WTC11 (cell line): ENCODE measurements at places on chromosomes 12 and 14.
A peak's percentile ranks its signal among the peaks of the same experiment; 100 is the strongest.

GRCh38 chr14:70658899-70659298 is 17.2 kb downstream of the TTC9 start:
- no peak for DNase-seq

DNA sequence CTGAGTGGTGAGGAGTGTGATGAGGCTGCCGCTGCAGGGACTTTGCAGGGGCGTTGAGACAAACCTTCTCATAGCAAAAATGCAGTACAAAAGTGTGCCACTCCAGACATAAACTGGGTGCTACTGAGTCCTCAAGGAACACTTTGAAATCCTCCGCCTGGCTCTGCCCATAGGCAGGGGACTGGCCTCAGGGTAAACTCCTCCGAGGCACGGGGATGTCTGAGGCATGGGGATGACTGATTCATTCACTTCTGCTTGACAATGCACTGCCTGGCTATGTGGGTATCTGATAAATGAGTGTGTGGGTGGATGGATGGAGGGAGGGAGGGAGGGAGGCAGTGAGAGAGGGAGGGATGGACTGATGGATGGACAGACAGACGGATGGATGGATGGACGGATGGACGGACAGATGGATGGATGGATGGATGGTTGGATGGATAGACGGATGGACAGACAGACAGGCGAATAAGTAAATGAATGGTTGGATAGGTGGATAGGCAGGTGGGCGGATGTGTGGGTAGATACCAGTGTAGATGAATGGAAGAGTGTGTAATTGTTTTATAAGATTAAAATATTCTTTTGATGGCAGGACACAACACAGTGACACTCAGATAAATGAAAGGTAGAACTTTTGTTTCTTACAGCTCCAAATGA is 2.1 kb upstream of the BDKRB2 start:
- DNase-seq, result no peak

GRCh38 chr12:123657211-123657610 is 13.7 kb upstream of the TCTN2 start:
- DNase-seq, result peak; percentile 30

DNA sequence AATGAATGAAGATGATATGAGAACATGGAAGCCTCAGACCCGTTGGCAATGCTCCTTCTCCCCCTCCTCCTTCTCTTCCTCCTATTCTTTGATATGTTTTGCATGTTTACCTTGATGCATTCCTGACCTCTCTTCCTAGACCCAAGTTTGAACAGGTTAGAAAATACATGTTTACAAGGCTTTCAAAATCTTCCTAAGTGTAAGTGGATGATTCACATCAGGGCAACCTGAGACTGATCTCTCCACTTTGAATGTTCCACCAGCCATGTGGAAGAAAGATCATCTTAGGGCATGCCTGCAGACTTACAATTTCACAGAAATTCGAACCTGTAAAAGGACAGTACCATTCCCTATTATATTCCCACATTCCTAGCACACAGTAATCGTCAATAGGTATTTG is 18.0 kb upstream of the LDHB start:
- no peak for DNase-seq

- no peak for DNase-seq
These were observed 6.4 kb upstream of the GAS2L3 start for GRCh38 chr12:100566887-100567637.

DNA sequence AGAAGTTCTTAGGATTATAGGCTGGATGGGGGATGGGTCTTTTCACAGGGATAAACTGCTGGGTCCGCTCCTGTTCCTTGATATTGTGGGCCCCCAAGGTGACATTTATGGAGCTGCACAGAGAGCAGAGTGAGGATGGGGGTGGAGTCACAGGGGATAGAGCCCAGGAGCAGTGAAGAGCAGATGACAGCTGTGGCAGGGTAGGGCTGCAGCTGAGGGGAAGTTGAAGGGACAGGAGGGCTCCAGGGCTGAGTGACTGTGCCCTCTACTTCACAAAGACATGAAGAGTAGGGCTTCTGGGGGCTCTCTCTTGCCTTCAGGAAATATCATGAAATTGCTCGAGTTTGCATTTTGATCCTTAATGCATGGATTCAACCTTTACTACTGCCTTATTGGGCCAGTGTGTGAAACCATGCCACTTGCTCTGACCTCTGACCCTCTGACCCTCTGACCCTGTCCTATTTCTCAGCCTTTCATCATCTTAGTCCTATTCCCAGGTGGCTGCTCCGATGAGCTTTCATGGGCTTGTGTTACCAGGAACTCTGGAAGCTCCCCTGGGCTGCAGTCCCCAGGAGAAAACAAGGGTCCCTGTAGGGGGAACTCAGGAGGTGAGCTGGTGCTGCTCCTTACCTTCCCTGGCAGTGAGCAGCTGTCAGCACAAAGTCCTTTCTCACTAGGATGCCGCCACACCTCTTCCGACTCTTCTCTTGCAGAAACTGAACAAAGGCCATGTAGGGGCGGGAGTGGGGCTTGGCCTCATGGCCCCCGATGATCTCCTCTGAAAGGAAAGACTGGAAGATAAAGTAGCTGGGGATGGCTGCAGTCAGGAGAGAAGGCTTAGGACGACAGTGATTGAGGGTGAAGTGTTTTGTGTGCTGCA is 1.6 kb downstream of the GZMH start:
- DNase-seq, result no peak

DNA sequence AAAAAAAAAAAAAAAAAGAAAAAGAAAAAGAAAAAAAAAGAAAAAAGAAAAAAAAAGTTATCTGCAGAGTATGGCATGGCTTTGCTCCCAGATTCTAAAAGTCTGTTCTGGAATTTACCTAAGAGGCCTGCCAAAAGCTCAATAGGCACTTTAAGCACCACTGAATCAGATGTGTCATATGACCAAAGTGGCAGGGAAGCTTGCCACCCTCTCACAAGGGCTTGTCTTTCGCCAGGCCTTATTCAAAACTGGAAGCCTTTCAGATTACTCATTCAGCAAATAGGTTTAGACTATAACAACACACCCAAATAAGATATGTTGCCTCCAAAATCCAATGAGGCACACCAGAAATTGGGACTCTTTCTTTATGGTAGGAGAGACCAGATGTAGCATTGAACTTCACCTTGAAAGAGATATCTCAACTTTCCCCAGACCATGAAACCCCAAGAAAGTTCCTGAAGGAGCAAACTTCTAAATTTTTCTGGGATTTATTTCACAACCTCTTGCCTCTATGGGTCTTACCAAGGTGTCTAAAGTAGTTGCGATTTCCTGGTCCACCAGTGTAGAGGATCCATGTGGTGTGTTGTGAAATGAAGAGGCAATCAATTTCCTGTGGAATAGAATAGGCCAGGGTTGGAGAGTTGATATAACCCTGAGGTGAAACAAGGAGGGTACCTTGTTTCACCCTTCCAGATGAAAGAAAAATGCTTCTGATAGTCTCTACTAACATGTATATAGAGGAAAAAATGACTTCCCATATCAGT is 218.8 kb downstream of the DAD1 start:
- no peak for DNase-seq

- no peak for DNase-seq
These were observed 174.3 kb downstream of the ACSS3 start for GRCh38 chr12:81252228-81252627.

DNA sequence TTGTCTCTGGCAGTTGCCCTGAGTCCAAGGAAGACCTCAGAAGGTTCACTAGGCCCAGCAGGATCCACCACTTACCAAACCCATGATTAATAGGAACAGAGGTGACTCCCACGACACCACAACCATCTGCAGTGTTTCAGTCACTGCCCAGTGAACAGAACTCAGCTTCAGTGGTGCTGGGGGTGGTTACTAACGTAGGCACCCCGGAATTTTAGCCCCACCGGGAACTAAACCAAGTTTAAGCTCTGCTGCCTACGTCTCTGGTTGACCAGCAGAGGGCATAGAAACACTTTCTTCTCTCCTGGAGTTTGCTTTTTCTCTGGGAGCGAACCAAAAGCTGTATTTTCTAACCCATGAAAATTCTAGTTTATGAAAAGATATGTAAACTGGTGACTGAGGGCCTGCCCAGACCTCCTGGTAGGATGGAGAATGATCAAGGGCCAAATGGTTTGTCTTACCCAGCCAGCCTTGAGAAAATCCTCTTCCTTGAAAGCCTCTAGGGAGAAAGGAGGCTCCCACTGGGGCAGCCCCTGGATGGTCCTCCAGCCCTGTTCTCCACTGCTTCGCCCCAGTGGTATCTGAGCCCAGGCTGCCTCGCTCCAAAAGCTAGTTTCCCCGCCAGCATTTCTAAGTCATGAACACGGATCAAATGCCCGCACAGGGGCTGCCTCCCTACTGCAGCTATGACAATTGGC is 379.8 kb downstream of the DPF3 start:
- no peak for DNase-seq

GRCh38 chr12:60112763-60113162 is 516.9 kb downstream of the SLC16A7 start:
- DNase-seq, result no peak

DNA sequence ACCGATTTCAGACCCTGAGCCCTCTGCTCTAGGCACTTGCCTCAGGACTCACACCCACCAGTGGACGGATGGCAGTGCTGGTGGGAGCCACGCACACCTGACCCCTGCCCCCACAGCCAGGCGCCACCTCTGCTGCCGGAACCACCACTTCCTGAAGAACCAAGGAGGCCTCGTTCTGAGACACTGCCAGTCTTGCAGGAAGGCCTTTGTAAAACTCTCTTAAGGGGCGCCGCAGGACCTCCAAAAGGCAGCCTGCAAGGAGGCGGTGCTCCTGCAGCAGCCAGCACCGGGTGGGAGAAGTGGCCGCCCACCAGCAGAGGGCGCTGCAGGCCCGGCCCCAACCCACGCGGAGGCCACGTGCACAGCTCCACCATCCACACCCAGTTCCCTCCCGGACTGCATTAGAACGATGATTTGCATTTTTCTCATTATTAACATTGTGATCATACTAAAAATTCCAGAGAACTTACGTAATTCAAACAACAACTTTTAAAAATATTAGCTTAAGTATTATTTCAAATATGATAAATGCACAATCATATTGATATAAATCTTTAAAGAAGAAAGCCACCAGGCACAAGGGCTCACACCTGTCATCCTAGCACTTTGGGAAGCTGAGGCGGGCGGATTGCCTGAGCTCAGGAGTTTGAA is 12.8 kb downstream of the STX2 start:
- DNase-seq, result peak; percentile 83

DNA sequence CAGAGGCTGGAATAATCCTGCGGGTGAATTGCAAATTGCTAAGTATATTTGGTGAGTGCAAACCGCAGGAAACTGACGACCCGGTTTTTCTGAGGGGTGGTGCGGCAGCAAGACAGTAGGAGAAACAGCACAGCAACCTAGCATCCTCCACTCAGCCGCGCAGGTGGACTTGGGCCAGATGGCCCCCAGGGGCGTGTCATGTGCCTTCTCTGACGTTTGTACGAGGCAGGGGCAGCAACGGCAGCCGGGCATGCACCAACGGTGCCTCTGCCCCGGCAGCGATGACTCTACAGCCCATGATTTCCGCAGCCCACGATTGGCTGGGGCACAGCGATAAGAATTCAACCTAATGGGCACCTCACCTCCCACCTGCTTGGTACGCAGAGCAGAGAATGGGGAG is 11.1 kb upstream of the CLEC2A start:
- peak; percentile 45 for DNase-seq

- DNase-seq, result no peak
These were observed 28.8 kb downstream of the TIMELESS start for GRCh38 chr12:56420411-56420810.

GRCh38 chr14:33836203-33836899 is 114.5 kb downstream of the EGLN3 start:
- no peak for DNase-seq

- DNase-seq, result no peak
These were observed 572.8 kb upstream of the USP15 start for GRCh38 chr12:61687407-61687806.

DNA sequence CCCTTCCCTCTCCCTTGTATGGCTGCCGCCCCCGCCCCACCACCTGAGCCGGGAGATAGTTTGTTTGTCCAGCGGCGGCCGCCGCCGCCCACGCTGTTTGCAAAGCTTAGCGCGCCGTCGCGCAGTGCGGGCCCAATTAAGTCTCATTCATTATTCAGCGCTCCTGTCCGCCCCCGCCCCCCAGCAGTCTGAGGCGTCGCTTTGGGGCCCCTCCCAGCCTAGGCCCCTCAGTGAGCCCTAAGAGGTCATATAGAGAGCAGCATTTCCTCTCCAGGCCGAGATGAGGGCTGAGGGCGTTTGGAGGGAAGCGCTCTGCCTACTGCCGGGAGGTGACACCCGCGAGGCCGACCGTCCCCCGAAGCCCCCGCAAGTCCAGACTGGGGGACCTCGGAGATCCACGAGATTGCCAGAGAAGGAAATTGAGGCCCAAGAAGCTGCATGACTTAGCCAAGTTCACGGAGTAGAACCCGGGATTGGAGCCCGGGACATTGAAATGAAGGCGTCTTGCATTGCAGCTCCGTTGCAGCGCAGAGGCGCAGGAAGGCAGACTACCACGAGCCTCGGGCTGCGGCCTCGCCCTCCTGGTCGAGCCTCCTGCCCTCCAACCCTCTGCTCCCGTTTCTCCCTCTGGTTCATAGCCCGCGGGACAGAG is at the start of gene DNAJC22:
DNAJC22 (plus strand) TSS at position 230 of the 652 bp plus-strand sequence. CDS start 1,985 bp downstream, outside the sequence.
- no peak for DNase-seq

DNA sequence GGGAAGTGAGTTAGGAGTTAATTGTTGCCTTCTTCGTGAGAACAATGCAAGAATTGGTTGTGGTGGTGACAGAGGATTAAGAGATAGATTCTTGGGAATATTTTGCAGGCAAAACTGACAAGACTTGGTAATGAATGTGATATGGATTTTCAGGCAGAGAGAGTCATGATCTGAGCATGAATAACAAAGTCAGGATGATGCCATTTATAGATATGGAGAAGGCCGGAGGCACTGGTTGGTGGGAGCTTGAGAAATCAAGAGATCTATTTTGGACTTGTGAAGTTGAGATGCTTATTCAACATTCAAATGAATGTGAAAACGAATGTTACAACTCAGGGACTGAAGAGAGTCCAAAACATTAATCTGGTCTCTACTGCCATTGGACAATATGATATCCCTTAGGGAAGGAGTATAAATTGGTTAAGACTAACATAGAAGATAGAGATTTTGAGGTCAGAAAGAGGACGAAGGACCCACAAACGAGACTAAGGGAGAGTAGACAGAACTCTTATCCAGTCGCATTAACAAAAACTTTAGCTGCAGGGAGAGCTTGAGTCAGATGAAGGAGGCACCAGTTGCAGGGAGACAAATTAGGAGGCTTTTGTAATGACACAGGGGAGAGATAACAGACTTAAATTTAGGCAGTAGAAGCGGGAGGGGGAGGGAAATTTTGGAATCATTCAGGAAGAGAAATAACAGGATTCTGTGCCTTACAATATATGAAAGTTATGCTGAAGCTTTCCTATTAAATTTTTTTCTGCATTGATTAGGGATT is 1090.6 kb downstream of the GALC start:
- DNase-seq, result no peak

DNA sequence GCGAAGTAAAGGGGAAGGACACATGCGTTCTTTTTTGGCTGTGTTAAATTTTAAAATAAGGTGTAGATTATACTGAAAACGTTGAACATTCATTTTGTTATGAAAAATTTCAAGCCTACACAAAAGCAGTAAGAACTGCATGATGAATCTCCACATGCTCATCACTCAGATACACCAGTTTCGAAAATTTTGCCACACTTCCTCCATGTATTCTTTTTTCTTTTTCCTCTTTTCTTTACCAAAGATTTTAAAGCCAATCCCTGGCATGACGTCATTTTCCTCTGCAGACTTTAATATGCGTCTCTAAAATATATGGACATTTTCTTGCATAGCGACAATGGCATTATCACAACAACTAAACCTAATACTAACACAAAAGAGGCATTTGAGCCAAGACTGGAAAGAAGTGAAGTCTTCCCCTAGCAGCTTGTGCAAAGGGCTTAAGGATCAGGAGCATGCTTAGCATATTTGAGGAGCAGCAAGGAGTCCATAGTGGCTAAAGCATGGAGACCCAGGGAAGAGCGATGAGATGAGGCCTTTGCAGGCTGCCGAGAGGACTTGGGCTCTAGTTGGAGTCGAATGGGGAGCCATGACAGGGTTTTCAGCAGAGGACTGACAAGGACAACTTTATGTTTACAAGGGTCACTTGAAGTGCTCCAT is 111.9 kb downstream of the ERC1 start:
- DNase-seq, result no peak
